Renal cortical epithelial cell (primary cell): ENCODE measurements at places on chromosomes 1 and 21.

- peak; percentile 67 for DNase-seq
Observed at GRCh38 chr1:90114521-90115141, 119.7 kb downstream of the ZNF326 start.

- peak; percentile 54 for DNase-seq
Observed at GRCh38 chr21:15848634-15849560, 119.1 kb downstream of the USP25 start.

DNA sequence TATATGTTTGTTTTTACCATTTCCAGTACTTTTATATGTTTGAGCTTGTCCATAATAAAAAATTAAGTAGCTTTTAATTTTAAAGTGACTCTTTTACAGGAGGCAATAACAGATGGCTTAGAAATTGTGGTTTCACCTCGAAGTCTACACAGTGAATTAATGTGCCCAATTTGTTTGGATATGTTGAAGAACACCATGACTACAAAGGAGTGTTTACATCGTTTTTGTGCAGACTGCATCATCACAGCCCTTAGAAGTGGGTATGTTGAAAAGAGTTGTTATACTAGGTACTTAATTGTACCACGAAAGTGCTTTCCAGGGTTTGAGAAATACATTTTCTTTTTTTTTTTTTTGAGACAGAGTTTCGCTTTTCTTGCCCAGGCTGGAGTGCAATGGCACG, 46.1 kb downstream of the RNF2 start:
- DNase-seq = no peak

DNA sequence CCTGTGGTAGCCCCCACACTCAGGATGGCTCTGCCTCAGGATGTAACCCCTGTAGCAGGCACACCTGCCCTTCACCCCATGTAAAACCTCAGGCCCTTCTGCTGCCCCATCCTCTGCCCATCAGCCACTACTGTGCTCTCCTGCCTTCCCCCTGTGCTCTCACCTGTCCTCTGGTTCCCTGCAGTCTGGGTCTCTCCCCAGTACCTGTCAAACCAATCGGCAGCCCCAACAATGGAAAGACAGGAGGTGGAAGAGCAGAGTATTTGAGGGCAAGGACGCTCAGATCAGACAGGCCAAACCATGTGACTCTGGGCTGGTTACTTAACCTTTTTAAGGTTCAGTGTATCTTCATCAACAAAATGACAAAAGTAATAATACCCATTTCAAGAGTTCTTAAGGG, 30.9 kb downstream of the SMIM12 start:
- no peak for DNase-seq

DNA sequence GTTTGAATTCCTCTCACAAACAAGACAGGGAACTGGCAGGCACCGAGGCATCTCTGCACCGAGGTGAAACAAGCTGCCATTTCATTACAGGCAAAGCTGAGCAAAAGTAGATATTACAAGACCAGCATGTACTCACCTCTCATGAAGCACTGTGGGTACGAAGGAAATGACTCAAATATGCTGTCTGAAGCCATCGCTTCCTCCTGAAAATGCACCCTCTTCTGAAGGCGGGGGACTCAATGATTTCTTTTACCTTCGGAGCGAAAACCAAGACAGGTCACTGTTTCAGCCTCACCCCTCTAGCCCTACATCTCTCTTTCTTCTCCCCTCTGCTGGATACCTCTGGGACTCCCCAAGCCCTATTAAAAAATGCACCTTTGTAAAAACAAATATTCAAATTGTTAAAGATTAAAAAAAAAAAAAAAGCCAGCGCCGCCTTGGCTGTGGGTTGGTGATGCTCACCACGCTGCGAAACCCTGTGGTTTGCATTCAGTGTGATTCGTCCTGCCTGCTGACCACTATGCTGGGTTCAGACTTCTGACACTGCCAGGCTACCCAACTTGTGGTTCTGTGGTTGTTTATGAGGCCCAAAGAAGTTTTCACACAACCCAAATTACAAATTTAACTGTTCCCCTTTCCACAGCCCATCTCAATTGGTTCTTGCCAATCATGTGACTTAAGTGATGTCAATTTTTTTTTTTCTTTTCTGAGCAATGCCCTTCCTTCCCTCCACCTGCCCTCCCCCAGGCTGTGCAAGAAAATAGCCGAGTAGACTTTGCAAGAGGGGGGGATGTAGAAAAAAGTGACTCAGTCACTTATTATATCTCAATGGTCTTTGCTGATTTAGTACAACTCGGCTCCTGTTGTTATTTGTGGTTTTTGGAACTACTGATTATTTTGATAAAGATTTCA, at the start of gene RUNX1:
Gene RUNX1 (minus strand): TSS at position 597 of the 912 bp plus-strand sequence.
- peak; percentile 94 for DNase-seq

DNA sequence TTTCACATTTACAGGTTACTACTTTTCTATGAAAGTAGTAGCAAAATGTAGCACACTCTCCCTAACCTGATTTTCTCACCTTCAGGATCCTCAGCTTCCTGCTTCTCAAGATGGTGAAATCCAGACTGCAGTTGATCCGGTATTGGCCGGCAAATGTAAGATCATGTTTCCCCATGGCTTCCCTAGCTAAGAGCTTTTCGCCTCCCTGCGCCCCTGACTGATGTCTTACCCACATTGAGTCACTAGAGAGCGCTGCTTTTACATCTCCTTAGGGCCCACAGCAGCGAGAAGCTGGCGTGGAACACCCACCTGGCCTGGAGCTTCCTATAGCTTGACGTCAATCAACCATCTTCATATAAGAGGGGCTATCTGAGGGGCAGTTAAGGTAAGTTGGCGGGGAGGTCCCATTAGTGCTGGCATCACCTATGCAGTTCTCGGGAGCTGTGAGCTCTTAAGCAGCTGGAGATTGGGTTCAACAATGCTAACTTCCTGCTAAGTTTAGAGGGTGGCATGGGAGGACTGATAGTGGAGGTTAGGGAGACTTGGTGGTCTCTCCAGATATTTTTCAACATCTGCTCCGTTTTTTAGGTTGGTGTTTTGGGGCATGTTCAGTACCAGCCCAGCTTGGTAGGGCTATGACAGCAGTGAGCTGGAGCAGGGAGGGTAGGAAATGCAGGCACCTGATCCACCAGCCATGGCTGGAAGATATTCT, 5.5 kb downstream of the PTPN7 start:
- peak; percentile 79 for DNase-seq

GRCh38 chr1:165831146-165831545, 3.7 kb downstream of the UCK2 start:
- DNase-seq = no peak

- DNase-seq = no peak
Observed at GRCh38 chr1:243179720-243180119, 75.4 kb downstream of the CEP170 start.

- DNase-seq = no peak
Observed at GRCh38 chr1:49059087-49059486, 282.4 kb upstream of the BEND5 start.

DNA sequence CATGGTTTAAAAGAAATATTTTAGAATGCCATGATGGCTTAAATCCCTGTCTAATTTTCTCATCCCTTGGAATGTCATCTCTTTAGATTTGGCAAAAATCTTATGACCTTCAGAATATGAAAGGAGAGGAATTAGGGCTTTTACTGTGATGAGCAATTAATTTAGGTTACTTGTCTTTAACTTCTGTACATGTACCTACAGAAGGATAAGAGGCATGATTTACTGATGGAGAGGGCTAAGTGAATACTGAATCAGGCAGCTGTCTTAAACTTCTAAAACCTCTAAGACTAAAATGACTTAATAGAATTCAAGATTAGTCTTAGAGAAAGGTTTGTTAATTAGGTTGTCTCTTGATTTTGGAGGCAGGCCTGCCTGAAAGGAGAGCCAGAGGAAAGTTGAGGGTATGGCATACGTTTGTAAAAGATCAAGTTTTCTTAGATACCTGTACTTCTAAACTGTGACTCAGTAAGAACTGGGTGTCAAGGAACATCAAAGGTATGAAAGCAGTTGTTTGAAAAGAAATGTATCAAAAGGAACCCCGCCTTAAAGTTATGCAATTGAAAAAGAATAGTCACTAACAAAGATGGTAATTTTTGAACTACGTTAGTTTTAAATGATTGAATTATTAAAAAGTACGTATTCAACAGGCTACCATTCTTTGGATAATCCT, 12.5 kb downstream of the MACO1 start:
- no peak for DNase-seq

DNA sequence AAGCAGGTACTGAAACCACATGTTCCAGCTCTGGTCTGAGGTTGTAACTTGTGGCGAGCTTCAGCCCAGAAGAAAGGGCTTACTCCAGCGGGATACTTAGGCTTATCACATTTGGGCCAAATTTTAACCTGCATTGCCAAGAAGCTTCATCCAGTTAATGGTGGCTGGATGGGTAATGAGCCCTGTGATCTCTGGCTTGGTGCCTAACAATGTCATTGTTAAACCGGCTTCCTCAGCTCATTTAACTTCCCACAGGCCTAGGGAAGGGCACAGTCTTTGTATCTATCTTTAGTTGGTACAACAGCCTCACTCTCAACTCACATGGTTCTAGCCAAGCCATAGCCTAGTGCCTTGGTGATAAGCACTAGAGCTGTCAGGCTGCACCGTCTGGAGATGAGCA, 43.6 kb upstream of the CCDC190 start:
- DNase-seq = peak; percentile 97

- no peak for DNase-seq
Observed at GRCh38 chr1:12690156-12690555, 25.8 kb upstream of the AADACL3 start.

- no peak for DNase-seq
Observed at GRCh38 chr1:118321840-118322239, 136.8 kb upstream of the SPAG17 start.

DNA sequence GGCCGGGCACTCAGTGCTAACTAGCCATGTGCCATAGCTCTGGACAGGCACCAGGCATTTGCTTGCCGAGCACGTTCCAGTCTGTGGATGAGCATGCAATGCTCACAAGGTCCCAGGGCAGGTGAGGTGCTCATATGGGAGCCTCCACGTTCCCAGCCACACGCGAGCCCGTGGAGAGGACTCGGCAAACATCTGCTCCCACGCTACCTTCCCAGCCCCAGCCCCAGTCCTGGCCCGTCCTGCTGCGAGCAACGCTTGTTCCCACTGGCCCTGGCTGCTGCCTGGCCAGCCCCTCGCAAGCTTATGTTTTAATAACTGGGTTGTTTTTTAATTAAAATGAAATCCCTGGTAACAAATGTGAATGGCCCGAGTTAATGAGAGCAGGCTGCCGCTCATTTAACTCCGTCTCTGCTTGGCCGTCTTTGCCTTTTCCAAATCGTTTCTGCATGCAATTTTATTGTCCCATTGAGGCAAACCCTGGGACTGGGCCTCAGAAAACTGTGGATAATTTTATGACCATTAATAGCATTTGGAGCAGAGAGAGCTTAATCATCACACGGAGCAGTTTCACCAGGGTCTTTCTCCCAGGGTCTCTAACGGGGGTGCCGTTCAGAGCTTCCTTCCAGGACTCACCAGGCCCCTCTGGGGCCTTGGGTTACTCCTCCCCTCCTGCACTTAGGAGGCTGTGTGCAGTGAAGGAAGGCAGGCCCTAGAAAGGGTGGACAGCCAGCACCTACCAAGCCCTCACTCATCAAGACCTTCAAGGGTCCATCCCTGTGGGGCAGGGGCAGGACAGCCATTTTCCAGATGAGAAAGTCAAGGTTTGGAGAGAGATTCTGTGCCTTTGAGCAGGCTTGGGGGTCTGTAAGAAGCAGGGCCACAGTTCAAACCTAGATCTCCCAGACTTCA, 136.8 kb downstream of the GLIS1 start:
- no peak for DNase-seq

GRCh38 chr1:81619156-81619555, 181.6 kb upstream of the ADGRL2 start:
- DNase-seq = peak; percentile 13

- peak; percentile 74 for DNase-seq
Observed at GRCh38 chr1:65431111-65431705, 10.7 kb downstream of the LEPR start.

- DNase-seq = no peak
Observed at GRCh38 chr1:244992833-244993232, 128.5 kb upstream of the HNRNPU start.

- no peak for DNase-seq
Observed at GRCh38 chr1:200046115-200046514, 18.6 kb downstream of the NR5A2 start.

DNA sequence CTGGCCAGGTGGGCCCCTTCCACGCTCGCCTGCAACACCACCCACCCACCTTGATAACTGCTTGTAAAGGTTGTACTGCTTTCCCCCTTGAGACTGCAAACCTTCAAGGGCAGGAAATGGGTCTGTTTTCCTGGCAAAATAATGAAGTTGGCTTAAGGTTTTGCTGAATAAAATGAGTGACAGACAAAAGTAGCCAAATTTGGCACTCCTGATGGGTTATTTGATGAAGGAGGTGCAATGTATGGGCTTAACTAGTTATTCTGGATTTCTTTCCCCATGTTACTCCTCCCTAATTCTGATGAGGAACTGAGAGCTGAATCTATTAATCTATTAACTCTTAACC, 14.6 kb upstream of the HLCS start:
- no peak for DNase-seq

DNA sequence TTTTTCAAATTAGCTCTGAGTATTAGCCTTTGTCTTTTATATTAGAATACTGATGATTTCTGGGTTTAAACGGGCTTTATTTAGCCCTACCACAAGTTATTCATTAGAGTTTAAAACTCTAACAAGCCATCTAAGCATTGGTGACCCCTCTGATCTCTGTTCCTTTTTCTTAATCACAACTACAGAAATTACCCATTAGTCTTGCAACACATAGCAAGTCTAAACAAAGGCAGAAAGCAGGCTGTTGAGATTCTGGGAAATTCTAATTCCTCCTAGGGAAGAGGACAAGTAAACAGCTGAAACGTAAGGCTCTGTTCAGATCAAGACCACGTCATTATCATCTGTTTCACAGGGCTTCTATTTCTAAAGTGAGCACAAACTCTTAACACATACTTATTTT, 491.2 kb upstream of the ZRANB2 start:
- DNase-seq = peak; percentile 92
